ENCODE measurements at places on chromosomes 4 and X. TPM values are rescaled to one million over a fixed set of nuclear protein-coding genes. Genes with fewer than 3 reads are reported as not detected.

GRCh38 chr4:76990288-76991080 lies 40.9 kb downstream of the SEPTIN11 start:
- DNase-seq: no peak

- DNase-seq: no peak
Measured at GRCh38 chr4:44165938-44166337, 282.7 kb downstream of the KCTD8 start.

FRMD7 gene
- 0.30 TPM for total RNA-seq

GRCh38 chrX:70878902-70879301 lies 29.6 kb downstream of the TEX11 start:
- no peak for DNase-seq

DNA sequence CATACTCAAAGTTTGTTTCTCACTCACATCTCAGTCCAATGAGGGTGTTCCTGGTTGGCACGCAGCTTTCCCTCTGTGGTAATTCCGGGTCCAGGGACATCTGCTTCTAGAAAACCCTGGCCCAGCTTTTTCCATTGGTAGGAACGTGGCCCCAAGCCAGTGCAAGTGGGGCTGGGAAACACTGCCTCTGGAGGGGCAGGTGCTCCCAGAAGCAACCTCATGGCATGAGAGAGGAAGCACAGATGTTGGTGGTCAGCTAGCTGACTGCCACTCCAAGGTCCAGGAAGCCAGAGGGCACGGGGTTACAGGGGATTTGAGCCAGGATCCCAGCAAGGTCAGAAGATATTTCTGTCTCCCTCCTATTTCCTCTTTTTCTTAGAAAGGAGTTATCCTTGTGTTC lies 47.5 kb downstream of the DCTD start:
- DNase-seq: no peak

GRCh38 chrX:140163371-140164159 lies 198.2 kb upstream of the CXorf66 start:
- DNase-seq: no peak
